Neural progenitor cell (in vitro differentiated cells): ENCODE measurements at places on chromosomes 7 and 10. TPM values are rescaled to one million over a fixed set of nuclear protein-coding genes. Genes with fewer than 3 reads are reported as not detected.

CASD1 gene
- total RNA-seq, result 55.4 and 93.5 TPM in 2 replicates

WBP1L gene
- 21.1 and 29.3 TPM in 2 replicates for total RNA-seq

- H3K4me1 ChIP-seq, result peaks cover 41% of the 10 kb centered on the region
- H3K36me3 ChIP-seq, result peaks cover 13% of the 10 kb centered on the region
- no peaks in the 10 kb centered on the region for H3K27me3 ChIP-seq
- no peak overlapping the region for H3K27ac ChIP-seq
- DNase-seq, result no peak
Measured at GRCh38 chr10:59843748-59844147, 62.6 kb downstream of the CCDC6 start.

DNA sequence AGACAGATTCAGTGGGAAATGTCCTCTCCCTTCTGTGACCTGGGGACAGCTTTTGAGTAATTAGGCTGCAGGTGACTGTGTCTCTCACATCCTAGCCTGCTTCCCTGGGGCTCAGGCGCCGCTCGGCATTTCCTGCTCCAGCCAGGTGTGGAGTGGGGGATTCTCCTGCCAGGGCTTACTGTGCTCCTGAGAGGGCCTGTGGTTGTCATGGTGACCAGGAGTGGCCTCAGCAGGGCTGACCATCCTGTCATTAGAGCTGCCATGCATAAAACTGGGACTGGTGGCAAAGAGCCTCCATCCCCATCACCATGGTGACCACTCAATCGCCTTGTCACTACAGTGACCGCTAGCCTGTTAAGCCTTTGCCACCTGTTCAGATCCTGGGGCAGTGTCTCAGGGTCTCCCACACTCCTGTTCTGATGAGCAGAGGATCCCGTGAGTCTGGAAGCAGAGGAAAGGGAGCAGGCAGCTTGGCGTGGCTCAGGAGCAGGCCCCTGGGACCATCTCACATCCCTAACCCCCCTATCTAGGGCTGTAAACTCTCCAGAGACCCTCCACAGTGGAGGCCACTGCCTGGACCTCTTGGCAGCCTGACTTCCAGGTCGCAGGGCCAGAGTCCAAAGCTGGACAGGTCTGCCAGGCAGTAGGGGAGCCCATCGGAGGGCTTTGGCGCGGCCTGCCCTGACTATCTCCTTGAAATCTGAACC is at the start of gene GCK:
TSS of gene GCK (minus strand) at position 154 of the 707 bp plus-strand sequence. CDS start 486 bp downstream, outside the sequence.
- peak; percentile 34 for DNase-seq
- no peaks in the 10 kb centered on the region for H3K36me3 ChIP-seq
- H3K4me3 ChIP-seq, result no peak within 1 kb of the TSS

GRCh38 chr7:30617359-30617758 is 22.7 kb downstream of the GARS1 start:
- no peak for DNase-seq
- no peaks in the 10 kb centered on the region for H3K4me1 ChIP-seq
- peaks cover 44% of the 10 kb centered on the region for H3K36me3 ChIP-seq
- H3K4me3 ChIP-seq, result no peak overlapping the region
- no peak overlapping the region for H3K27ac ChIP-seq

BTBD16 gene
- not detected in 2 replicates for total RNA-seq

GRCh38 chr10:67385566-67385965 is 310.4 kb downstream of the CTNNA3 start:
- peak overlapping the region; percentile 86 for H3K4me3 ChIP-seq
- no peaks in the 10 kb centered on the region for H3K27me3 ChIP-seq
- H3K4me1 ChIP-seq, result peaks cover 26% of the 10 kb centered on the region
- no peak overlapping the region for H3K27ac ChIP-seq
- peak; percentile 50 for DNase-seq

DNA sequence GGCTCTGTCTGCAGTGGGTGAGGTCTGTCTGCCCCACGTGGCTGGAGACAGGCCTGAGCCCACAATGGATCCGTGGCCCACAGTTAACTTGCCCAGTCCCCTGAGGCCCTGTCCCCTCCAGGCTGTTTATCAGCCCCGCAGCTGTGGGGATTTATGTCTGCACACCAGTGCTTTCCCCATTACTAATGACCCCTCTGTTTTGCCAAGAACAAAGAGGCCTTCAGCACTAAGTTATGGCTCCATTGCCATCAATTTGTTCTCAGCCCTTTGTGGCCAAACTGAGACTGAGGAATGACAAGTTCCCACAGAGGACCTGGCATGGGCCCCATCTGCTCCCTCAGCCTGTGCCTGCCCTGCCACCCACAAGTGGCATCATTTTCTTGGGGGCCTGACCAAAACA is 138.2 kb downstream of the C10orf105 start:
- no peaks in the 10 kb centered on the region for H3K27me3 ChIP-seq

DNA sequence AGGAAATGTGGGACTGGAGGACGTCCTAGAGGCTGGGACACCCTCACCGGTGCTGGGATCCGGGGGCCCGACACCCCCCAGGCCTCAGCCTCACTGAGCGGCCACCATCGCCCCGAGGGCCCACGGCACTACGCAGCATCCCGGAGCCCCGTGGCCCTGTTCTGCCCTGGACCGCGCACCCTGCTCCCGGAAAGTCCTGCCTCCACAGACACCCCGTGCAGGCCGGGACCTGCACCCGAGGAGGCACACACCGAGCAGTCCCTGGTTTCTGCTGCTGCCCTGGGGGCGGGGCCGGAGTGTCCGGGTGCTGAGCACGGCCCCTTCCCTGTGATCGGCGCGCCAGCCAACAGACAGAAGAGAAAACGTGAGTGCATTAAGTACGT is 18.1 kb upstream of the KNDC1 start:
- H3K36me3 ChIP-seq, result no peaks in the 10 kb centered on the region
- H3K4me1 ChIP-seq, result peaks cover 4% of the 10 kb centered on the region
- no peaks in the 10 kb centered on the region for H3K27me3 ChIP-seq
- DNase-seq, result no peak
- H3K4me3 ChIP-seq, result no peak overlapping the region

DNA sequence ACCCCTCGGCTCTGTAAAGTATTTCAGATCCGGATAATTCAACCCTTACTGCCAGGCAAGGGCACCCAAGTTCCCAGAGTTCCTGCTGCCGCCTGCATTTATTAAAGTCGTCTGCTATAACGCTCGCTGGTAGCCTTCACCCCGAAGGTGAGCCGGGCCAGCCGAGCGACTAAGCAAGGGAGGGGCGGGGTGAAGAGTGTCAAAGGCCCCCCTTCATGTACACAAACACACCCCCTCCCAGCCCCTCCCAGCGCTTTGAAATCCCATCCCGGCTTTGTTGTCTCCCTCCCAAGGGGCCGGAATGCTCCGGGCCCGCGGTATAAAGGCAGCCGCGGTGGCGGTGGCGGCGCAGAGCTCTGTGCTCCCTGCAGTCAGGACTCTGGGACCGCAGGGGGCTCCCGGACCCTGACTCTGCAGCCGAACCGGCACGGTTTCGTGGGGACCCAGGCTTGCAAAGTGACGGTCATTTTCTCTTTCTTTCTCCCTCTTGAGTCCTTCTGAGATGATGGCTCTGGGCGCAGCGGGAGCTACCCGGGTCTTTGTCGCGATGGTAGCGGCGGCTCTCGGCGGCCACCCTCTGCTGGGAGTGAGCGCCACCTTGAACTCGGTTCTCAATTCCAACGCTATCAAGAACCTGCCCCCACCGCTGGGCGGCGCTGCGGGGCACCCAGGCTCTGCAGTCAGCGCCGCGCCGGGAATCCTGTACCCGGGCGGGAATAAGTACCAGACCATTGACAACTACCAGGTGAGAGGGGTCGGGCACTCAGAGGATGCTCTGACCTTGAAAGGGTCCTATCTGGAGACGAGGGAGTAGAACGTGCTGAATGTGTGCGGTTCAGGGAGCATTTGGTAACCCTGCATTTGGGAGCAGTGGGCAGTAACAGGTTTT is at the start of gene DKK1:
TSS of gene DKK1 (plus strand) at position 349 of the 889 bp plus-strand sequence. CDS start at position 503, 154 bp downstream.
- peak within 1 kb of the TSS; percentile 57 for H3K4me3 ChIP-seq
- H3K4me1 ChIP-seq, result peaks cover 21% of the 10 kb centered on the region
- H3K27ac ChIP-seq, result no peak within 1 kb of the TSS

GRCh38 chr7:3075441-3075840 is 31.8 kb upstream of the CARD11 start:
- DNase-seq, result no peak
- H3K4me3 ChIP-seq, result no peak overlapping the region
- H3K27ac ChIP-seq, result no peak overlapping the region
- no peaks in the 10 kb centered on the region for H3K27me3 ChIP-seq
